Stimulated activated CD4-positive, alpha-beta T cell treated with anti-CD3 and anti-CD28 coated beads, Interleukin-15, amount 100 ng/mL, for 1 hour (primary cell): ENCODE measurements at places on chromosomes 3 and 15.

GRCh38 chr15:48515500-48515899, 130.0 kb downstream of the FBN1 start:
- no peak for DNase-seq

GRCh38 chr3:155737844-155738460, 6.9 kb downstream of the PLCH1 start:
- DNase-seq = no peak

DNA sequence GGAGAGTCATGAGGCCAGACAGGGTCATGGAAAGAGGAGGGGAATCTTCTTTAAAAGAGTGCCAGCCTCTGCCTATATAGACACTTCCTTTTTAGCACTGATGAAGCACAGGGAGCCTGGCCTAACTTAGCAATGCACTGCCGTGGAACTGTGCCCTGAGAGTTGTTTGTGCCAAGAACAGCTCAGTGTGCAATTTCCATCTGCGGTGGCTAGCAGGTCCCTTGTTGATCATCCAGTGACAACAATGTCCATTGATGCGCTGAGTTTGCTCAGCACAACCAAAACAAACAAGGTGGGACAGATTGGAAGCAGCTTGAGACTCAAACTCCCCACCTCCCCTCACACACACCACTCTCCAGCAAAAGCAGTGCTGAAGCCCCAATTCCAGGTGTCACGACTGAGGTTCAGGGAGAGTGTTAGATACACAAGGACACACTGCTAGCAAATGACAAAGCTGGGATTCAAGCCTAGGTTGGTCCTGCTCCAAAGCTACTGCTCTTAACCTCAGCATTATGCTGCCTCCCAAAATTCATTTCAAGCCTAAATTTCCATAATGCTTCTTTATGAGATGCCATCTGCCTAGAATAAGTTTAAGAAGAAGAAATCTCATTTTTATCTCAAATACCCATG, 316.6 kb upstream of the UBE2E2 start:
- DNase-seq = no peak

DNA sequence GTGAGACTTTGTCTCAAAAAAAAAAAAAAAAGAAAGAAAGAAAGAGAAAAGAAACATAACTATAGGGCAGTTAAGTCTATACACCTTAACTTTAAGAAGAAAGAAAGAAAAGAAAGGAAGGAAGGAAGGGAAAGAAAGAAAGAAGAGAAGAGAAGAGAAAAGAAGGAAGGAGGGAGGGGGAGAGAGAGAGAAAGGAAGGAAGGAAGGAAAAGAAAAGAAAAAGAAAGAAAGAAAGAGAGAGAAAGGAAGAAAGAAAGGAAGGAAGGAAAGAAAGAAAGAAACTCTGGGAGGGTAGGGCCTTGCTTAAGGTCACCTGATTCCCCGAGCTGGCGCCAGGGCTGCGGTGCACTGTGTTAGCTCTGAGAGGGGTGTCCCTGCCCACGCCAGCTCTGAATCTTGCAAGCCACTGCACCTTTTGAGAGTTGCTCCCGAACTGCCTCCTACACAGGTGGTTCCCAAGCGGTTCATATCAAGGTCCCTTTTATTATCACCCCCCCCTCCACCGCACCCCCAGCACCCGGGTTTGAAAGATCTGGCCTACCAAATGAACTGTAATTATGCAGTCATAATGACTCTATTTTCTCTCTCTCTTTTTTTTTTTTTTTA, 39.2 kb upstream of the VPS8 start:
- no peak for DNase-seq

- no peak for DNase-seq
Measured at GRCh38 chr3:68874551-68875348, 57.6 kb downstream of the TAFA4 start.

GRCh38 chr3:40096661-40097111, 212.8 kb upstream of the EIF1B start:
- DNase-seq = no peak

DNA sequence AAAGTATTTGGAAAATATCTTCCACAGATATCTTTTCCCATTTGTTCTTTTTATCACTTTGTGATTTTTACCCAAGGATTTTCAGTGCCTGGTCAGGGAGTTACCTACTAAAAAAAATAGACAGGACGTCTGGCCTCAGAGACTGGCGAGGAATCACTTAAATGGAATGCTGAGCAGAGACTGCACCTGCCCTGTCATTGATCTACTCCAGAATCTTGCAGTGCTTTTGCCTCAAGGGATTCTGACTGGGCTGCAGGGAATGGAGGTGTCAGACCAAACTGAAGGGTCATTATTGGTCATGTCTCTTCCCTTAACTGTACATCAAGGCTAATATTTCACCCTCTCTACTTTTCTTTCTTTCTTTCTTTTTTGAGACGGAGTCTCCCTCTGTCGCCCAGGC, 12.1 kb upstream of the RYR3 start:
- no peak for DNase-seq

DNA sequence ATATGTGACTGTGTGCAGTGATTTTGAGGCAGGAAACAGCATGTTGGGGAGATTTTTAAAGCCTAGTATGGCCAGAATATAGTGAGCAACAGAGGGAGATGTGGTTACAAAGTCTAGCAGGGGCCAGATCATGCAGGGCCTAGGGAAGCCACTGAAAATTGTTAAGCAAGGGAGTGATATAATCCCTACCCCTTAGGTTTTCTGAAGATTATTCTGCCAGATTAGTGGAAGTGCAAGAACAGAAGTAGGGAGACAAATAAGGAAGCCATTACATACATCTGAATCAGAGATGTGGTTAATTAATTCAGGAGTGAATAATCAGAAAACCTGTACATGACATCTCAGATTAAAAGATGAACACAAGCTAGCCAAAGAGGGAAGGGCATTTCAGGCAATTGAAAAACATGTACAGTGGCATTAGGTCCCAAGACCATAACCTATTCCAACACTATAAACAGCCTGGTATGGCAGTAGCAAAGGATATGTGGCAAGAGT, 54.8 kb downstream of the MSL2 start:
- no peak for DNase-seq

GRCh38 chr3:152331998-152332397, 63.3 kb downstream of the MBNL1 start:
- DNase-seq = no peak

DNA sequence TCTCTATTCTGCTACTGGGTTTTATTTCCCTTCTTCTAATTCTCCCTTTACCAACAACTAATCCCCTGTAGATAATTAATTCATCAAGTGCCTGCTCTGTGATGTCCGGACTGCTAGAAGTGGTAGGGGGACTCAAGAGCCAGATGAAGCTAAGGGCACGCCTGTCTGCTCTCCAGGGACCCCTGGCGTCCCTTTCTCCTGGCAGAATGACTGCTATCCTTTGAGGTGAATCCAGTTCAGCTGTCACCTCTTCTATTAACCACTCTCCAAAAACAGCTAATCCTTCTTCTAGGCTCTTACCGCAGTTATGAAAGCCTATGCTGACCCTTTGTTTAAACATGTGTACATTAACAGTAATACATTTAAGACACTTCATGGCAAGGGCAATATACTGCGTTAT, 1.4 kb upstream of the CHRNA7 start:
- no peak for DNase-seq

DNA sequence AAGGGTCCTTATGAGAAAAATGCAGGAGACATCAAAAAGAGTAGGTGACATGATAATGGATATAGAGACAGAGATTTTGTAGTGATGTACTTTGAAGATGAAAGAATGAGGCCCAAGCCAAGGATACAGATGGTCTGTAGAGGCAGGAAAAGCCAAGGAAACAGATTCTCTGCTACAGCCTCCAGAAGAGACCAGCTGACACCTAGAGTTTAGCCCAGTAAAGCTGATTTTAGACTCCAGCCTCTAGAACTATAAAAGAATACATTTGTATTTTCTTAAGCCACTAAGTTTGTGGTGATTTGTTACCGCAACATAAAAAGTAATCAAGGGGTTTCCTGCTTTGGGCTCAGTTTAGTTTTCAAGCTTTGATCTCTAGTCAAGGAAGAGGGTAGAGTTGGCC, 64.8 kb downstream of the STRIT1 start:
- no peak for DNase-seq

DNA sequence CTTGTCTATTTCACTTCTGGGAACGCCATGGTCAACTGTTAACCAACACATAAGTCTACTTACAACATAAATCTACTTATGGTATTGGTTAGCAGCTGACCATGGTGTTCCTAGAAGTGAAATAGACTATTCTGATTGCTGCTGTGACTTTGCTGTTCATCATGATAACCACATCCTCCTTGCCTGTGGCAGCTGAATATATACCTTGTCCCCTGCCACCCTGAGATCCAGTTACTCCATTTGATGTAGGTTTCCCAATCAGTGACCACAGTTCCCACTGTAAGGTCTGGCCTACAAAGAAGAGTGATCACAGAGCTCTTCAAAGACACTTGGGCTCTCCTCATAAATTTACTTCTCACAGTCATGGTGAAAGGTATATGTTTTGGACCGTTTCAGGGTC, 66.8 kb upstream of the ALDH1A3 start:
- no peak for DNase-seq

GRCh38 chr3:190486908-190487607, 26.8 kb upstream of the IL1RAP start:
- DNase-seq = no peak

GRCh38 chr3:164658125-164658524, 420.2 kb downstream of the SI start:
- no peak for DNase-seq

DNA sequence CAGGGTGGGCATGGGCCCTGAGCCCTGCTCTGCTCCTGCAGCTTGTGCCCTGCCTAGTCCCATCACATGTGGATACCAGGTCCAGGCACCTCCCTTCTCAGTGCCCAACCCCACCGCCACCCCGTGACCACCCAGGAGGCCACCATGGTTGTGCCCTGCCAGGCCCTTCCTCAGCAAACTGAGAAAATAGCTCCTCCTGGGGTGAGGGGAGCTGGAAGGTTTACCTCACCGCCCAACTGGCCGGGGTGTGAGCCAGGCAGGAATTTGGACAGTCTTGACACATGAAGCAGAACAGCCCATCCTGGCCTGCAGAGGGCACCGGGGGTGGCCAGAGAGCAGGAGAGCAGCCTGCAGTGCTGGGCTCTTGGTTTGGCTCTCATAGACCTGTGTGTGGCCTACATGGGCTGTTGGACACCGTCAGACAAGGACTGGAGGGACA, 11.4 kb upstream of the C3orf22 start:
- DNase-seq = no peak

DNA sequence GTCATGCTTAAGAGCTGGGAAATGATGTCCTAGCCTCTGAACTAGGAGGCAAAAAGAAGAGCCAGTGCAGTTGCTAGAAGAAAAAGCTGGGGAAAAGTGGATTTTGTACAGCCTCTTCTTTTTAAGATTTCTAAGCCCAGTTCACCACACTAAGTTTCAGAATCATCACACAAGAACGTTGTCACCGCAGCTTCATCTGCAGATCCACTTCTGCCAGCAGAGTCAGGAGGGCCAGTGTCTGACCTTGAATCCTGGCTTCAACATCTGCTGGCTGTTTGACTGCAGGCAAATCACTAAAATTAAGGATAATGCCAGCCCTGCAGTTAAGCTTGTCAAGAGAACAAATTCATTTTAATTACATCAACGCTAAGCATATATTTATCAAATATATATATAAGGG, 36.2 kb downstream of the HDC start:
- DNase-seq = no peak

- no peak for DNase-seq
Measured at GRCh38 chr3:194095464-194095863, 40.5 kb upstream of the HES1 start.
